ENCODE measurements at places on chromosomes 4 and X.

GRCh38 chr4:36310793-36311192 lies 29.4 kb downstream of the DTHD1 start:
- DNase-seq = peak; percentile 53

- no peak for DNase-seq
Observed at GRCh38 chr4:184387351-184387750, 87.0 kb downstream of the IRF2 start.

GRCh38 chr4:101527188-101527587 lies 179.9 kb upstream of the PPP3CA start:
- DNase-seq = no peak

DNA sequence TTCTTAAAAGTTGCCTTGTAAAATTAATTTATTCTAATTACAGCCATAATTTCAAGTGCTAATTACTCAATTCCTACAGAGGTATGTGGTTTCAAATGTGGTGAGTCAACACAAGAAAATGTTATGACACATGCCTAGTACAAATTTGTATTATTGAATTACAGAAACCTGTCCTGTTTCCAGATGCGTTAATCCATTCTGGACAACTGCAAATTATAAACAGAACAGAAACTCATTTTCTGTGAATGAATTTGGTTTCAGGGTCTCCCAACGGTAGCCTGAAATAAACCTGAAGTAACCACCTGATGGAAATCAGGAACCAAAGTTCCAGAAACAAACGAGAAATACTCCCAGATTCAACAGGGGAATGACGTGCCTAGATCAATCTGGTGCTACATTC lies 328.6 kb upstream of the F9 start:
- DNase-seq = no peak

DNA sequence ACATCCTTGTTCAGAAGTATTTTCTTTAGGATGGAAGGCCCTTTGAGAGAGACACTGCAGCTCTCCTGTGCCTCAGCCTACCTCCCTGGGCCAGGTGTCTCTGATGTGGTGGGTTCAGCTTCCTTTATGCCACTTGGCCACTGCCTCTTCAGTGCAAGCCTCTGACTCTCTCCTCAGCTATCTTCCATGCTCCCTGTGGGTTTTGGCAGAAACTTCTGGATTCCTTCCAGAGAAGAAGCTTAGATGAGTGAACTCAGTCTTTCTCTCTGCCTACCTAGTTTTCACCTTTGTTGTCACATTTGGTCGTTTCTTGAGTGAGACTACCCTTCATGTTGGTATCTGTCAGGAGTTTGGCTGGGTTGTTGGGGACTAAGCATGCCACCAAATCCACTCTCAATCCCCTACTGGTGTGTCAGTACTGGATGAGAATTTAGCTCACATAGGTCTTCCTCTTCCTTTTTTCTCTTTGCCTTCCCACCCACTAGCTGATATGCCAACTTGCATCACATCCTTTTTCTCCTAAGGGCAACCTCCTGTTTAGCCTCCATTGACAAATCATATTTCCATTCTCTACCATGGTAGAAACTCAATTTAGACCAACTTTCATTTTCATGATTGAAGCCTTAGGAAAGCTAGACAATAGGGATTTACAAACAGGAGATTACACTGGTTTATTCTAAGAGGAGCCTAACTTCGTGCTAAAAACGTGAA lies 32.0 kb downstream of the IL15 start:
- DNase-seq = no peak

DNA sequence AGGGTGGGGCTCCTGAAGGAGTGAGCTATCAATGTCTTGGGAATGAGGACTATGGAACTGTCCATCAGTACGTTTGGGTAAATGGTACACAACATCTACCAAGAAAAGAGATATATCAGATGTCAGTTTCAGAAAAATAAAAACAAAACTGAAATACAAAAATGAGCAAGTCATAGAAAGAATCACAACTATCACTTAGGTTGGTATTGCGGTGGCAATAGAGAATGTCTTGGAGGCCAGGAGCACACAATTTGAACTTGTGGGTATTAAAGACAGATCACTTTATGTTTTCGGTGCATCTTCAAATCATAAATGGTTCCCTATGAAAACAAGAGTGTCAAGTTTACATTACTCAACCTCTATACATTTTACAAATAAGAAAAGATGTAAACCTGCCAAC lies 176.8 kb downstream of the CHM start:
- no peak for DNase-seq

- DNase-seq = no peak
Observed at GRCh38 chr4:144353292-144353691, 212.8 kb upstream of the GYPA start.

DNA sequence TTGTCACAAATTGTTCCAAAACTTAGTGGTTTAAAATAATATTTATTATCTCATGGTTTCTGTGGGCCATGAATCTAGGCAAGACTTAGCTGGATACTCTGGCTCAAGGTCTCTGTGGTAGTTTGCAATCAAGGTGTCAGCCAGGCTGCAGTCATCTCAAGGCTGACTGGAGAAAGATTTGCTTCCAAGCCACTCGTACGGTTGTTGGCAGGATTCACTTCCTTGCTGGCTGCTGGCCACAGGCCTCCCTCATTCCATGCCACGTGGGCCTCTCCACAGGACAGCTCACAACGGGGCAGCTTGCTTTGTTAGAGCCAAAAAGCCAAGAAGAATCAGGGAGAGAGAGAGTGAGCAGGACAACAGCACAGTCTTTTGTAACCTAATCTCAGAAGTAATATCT lies 101.4 kb downstream of the WWC2 start:
- no peak for DNase-seq

DNA sequence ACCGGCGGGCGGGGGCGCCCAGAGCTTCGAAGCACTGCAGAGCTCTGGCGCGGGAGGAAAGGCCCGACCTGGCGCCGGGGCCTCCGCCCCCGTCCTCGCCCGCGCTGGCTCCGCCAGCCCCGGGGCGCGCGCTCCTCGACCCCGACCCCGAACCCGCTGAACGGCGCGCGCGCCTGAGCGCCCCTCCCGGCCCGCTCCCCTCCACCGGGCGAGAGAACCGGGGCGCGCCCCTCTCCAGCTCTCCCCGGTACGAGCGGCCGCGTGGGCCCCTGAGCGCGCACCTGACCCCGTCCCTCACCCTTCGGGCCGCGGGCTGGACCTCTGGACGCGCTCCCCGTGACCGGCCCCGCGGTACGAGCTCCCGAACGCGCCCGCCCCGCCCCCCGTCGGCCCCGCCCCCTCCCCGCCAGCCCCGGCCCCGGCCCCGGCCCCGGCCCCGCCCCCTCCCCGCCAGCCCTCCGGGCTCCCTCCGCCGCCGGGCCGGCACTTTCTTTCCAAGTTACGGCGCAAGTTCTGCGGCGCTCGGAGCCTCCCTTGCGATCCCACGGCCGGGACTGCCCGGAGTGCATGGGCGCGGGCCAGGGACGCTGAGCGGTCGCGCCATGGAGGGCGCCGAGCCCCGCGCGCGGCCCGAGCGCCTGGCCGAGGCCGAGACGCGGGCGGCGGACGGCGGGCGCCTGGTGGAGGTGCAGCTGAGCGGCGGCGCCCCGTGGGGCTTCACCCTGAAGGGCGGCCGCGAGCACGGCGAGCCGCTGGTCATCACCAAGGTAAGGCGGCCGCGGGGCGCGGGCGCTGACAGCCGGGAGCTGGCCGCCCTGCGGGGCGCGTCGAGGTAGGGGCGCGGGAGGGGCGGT lies at the start of gene SHROOM2:
TSS of gene SHROOM2 (plus strand) at position 486 of the 854 bp plus-strand sequence. CDS start at position 603, 117 bp downstream.
- DNase-seq = no peak

DNA sequence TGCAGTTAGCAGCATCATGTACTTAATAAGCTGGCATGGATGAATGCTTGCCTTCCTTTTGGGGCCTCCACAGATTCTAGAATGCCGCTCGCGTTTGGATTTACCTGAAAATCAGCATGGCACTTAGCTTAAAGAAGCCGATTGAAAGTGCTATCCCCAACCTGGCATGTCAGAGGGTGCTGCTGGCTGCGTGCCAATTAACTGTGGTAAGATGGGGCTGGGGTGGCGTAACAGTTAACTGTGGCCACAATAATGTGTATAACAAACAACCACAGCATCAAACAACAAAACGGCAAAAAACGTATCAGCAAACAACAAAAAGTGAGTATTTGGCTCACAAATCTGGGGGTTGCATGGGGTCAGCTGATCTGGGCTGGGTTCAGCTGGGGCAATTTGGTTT lies 70.5 kb downstream of the CBLL2 start:
- DNase-seq = no peak

DNA sequence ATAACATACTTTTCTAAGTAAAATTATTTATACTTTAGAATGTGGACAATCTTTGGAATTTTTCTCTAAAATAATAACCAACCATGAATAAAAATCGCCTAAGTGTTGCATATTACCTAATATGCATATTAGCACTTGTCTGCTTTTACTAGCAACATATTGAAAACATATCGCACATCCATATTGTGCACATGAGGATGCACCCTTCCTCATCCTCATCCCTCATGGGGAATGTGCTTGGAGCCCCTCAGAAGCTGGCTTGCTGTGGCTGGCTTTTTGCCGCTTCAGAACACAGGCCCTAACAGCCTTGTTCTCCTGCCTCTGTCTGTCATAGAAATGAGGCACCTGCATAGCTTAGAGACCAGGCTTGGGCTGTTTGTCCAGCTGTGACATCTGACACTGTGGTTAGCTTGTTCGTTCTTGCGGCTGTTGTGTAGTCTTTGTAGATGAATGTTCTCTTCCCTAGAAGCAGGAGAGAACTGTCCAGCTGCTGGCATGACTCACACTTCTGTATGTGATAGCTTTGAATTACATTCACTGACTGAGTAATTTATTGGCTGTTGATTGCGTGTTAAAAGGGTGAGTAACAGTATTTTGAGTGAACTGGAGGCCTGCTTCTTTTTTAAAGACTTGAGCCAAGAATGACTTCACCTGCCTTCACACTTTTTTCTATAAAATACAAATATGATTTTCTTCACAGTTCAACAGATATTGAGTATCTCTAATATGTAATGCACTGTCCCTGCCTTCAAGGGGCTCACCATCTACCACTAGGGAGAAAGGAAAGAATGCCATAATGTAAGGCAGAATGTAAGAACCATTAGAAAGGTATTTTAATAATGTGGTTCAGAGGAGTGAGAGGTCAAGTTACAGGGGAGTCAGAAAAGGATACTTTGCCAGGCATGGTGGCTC lies 81.9 kb downstream of the HMGB2 start:
- peak; percentile 48 for DNase-seq

DNA sequence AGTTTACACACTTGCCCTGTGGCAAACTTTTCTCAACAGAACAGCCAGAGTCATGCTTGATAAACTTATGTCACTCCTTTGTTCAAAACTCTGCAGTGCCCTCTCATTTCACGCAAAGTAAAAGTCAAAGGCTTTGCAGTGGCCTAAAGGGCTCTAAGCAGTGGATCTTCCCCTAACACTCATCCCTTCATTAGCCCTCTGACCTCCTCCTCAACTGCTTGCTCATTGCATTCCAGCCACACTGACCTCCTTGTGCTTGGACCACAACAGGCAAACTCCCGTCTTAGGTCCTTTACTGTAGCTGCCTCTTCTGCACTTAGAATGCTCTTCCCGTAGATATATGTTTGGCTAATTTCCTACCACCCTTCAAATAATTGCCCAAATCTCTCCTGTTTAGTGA lies 5.6 kb downstream of the PRDM5 start:
- no peak for DNase-seq

GRCh38 chr4:1726146-1726934 lies 5.0 kb downstream of the TACC3 start:
- no peak for DNase-seq

GRCh38 chr4:167000141-167000852 lies 234.0 kb downstream of the SPOCK3 start:
- no peak for DNase-seq

DNA sequence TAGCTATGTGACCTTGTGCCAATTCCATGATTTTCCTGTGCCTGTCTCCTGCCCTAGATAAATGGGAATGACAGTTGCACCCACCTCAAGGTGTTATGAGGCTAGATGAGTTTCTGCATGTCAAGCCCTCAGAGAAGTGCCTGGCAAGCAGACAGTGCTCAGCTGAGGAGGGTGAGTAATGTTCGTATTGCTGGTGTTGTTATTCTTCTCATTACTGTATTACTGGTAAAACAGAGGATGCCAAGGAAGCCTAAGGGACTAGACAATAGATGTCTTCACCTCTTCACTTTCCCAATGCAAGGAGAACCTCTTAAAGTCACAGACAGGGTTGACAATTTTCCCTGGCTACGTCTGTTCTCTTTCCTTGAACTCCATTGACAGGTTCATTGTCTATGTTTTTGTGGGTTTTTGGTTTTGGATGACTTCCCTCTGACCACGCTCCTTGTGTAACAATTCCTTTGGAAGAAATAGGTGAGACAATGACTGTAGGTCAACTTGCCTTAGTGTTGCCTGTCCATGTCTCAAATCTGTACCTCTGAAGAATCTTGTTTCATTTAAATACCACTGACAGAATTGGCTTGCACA lies 19.2 kb downstream of the ETDC start:
- no peak for DNase-seq

- no peak for DNase-seq
Observed at GRCh38 chr4:69957209-69957608, 8.3 kb downstream of the CSN2 start.

GRCh38 chrX:38379088-38379487 lies 26.7 kb downstream of the OTC start:
- DNase-seq = no peak

All from SIG-M5 (cell line).